Right atrium auricular region (tissue), 2 donors: ENCODE measurements at places on chromosomes 11 and 22. TPM values are rescaled to one million over a fixed set of nuclear protein-coding genes. Genes with fewer than 3 reads are reported as not detected.
A peak's percentile ranks its signal among the peaks of the same experiment; 100 is the strongest.

CBLIF gene
- not detected for total RNA-seq

DNA sequence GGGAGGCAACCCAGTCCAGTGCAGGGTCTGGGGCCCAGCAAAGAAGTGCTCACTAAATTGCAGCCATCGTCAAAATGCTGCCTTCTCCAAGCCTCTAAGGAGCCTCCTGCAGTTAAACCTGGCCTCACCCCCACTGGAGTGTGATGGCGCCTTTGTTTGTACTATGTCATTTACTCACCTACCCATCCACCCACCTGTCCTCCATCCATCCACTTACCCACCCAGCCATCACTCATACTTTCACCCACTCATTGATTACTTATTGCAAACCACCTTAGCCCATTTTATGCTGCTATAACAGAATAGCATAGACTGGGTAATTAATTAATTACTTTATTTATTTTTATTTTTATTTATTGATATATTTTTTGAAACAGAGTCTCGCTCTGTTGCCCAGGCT, 28.8 kb upstream of the PPFIA1 start:
- H3K27me3 ChIP-seq = no peaks in the 10 kb centered on the region
- H3K4me3 ChIP-seq = no peak overlapping the region
- no peak overlapping the region for H3K27ac ChIP-seq
- no peaks in the 10 kb centered on the region for H3K4me1 ChIP-seq
- DNase-seq = no peak

EFCAB6 gene
- 1.5 TPM for total RNA-seq

- H3K27me3 ChIP-seq = no peaks in the 10 kb centered on the region
- H3K4me1 ChIP-seq = no peaks in the 10 kb centered on the region
- DNase-seq = no peak
- no peak overlapping the region for H3K4me3 ChIP-seq
- no peaks in the 10 kb centered on the region for H3K36me3 ChIP-seq
- H3K27ac ChIP-seq = no peak overlapping the region
Observed at GRCh38 chr11:114832532-114833125, 154.3 kb downstream of the NXPE2 start.

DNA sequence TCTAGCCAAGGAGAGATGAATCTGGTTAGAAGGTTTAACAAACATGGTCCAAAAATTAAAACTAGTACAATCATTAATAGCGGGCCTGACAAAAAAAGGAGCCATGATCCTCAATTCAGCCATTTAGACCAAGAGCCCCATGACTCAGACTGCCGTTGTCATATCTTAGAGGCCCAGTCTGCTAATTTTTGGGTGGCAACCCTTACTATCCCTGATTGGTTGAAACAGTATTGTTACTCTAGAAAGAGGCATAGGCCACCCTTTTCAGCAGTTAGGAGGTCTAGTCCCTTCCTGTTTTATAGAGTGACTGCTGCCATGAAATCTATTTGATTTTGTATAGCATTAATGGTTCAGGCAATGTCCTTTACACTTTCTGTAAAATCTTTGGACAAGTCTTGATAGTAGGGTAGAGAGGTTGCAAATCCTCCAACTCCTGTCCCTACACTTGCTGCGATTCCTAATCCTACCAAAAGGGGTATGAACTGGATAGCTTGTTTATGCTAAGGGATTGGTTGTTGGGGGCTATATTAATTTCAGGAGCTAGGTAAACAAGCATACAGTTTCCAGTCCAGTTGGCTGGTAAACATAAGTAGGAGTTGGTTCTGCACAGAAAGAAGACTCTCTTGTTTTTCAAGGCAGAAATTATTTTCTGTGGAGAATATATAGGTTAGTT, 1056.3 kb upstream of the CNTN5 start:
- H3K4me3 ChIP-seq = no peak overlapping the region
- no peaks in the 10 kb centered on the region for H3K27me3 ChIP-seq
- DNase-seq = no peak
- H3K4me1 ChIP-seq = no peaks in the 10 kb centered on the region
- no peaks in the 10 kb centered on the region for H3K36me3 ChIP-seq

- DNase-seq = no peak
- H3K27ac ChIP-seq = no peak overlapping the region
- H3K27me3 ChIP-seq = no peaks in the 10 kb centered on the region
- H3K4me3 ChIP-seq = no peak overlapping the region
Observed at GRCh38 chr11:36238881-36239280, 50.3 kb downstream of the COMMD9 start.

DNA sequence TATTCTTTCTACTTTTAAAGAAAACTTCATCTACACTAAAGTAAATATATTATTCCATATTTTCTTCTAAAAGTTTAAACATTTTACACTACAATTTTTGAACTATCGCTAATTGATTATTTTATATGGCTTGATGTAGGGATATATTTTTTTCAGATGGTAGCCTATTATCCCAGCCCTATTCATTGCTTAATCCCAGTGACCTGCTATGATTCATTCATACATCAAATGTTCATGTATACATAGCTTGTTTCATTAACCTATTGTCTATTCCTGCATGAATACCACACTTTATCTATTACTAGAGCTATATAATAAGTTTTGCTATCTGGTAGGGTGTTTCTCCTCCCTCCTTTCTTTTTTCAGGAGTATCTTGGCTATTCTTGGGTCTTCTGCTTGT, 5.0 kb upstream of the ROBO4 start:
- H3K4me1 ChIP-seq = peaks cover 32% of the 10 kb centered on the region
- no peaks in the 10 kb centered on the region for H3K27me3 ChIP-seq
- no peaks in the 10 kb centered on the region for H3K36me3 ChIP-seq
- H3K4me3 ChIP-seq = no peak overlapping the region

- no peak overlapping the region for H3K27ac ChIP-seq
- DNase-seq = no peak
- no peak overlapping the region for H3K4me3 ChIP-seq
- no peaks in the 10 kb centered on the region for H3K4me1 ChIP-seq
- H3K27me3 ChIP-seq = no peaks in the 10 kb centered on the region
Observed at GRCh38 chr11:69309631-69310280, 15.8 kb downstream of the MYEOV start.

KIRREL3 gene
- 0.51 TPM for total RNA-seq

CHRDL2 gene
- total RNA-seq = 4.2 TPM

GRCh38 chr22:23274146-23274526, 93.8 kb downstream of the BCR start:
- no peak overlapping the region for H3K4me3 ChIP-seq
- H3K36me3 ChIP-seq = peaks cover 29% of the 10 kb centered on the region
- peaks cover 11% of the 10 kb centered on the region for H3K4me1 ChIP-seq
- no peak for DNase-seq
- H3K27ac ChIP-seq = no peak overlapping the region

GAL3ST1 gene
- total RNA-seq = 1.7 TPM

DNA sequence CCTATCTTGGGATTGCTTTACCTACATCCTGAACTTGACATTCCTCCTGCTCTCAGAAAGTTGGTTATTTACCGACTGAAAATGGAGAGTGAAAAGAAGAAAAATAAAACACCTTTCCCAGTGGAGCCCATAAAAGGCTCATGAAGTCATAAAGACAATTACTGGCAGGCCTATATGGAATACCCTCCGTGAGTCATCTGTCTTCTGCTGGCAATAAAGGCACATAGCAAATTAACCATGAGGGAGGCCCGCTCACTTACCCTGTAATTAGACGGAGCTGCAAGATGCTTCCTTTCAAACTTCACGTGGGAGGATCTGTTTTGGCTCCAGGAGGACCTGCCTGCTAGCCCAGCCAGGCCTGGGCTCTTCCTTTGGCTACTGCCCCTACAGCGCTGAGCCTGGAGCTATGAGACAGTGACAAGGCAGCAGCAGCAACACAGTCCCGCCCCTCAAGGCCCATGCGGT, 540.4 kb downstream of the BUD13 start:
- no peak overlapping the region for H3K4me3 ChIP-seq
- peaks cover 3% of the 10 kb centered on the region for H3K4me1 ChIP-seq
- H3K27me3 ChIP-seq = no peaks in the 10 kb centered on the region
- DNase-seq = no peak
- H3K27ac ChIP-seq = no peak overlapping the region
- H3K36me3 ChIP-seq = no peaks in the 10 kb centered on the region

DNA sequence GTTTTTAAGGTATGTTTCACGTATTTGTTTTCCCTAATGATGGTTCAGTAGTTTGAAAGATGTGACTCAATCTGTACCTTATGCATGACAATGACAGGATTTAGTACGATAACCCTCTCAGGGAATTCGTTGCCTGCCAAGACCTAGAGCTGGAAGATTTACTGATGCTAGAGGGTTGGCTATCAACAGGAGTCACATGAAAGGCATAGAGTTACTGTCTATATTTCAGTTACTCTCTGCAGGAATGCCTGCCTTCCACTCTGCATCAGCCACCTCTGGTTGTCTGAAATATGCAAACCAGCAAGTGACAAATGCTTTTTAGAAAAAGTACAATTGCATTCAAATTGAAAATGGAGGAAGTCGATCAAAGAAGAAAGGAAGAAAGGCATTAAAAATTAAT, 276.3 kb upstream of the RAG2 start:
- no peaks in the 10 kb centered on the region for H3K36me3 ChIP-seq
- H3K4me1 ChIP-seq = no peaks in the 10 kb centered on the region
- no peak overlapping the region for H3K4me3 ChIP-seq
- H3K27me3 ChIP-seq = no peaks in the 10 kb centered on the region
- DNase-seq = no peak

- no peak overlapping the region for H3K4me3 ChIP-seq
- peaks cover 9% of the 10 kb centered on the region for H3K4me1 ChIP-seq
- no peaks in the 10 kb centered on the region for H3K36me3 ChIP-seq
Observed at GRCh38 chr11:34658071-34659015, 37.5 kb downstream of the EHF start.

GAB4 gene
- total RNA-seq = not detected

DNA sequence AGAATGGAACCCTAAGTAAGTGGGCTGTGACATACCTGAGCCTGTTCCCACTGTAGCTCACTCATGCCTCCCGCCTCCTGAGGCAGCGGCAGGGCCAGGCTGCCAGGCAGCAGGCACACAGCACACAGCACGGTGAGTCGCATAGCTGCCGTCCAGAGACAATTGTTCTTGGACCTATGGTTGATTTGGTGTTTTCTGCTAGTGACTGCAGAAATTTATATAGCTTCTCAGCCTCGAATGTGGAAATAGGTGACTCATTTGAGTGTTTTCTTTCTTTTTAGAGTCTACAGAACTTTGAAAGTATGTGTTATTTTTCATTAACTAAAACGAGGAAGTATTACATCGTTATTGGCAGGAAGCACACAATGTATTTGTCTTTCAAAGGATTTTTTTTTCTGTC, at the start of gene MMP7:
Gene MMP7, minus strand, starts transcription at position 190 of the 400 bp plus-strand sequence. Its CDS starts 47 bp downstream, at position 143.
- H3K4me1 ChIP-seq = no peaks in the 10 kb centered on the region
- no peaks in the 10 kb centered on the region for H3K27me3 ChIP-seq
- no peaks in the 10 kb centered on the region for H3K36me3 ChIP-seq
- no peak for DNase-seq
- no peak within 1 kb of the TSS for H3K4me3 ChIP-seq

DRD4 gene
- total RNA-seq = not detected

GRCh38 chr11:132187814-132188213, 817.4 kb downstream of the NTM start:
- no peak overlapping the region for H3K27ac ChIP-seq
- DNase-seq = no peak
- no peaks in the 10 kb centered on the region for H3K36me3 ChIP-seq
- H3K4me3 ChIP-seq = no peak overlapping the region

GRCh38 chr22:47064016-47064415, 301.6 kb downstream of the TBC1D22A start:
- no peak for DNase-seq
- H3K4me1 ChIP-seq = no peaks in the 10 kb centered on the region
- no peak overlapping the region for H3K27ac ChIP-seq
- H3K4me3 ChIP-seq = no peak overlapping the region

GRCh38 chr22:39806109-39806508, 87.5 kb downstream of the ENTHD1 start:
- DNase-seq = no peak
- H3K36me3 ChIP-seq = no peaks in the 10 kb centered on the region
- H3K4me1 ChIP-seq = no peaks in the 10 kb centered on the region
- no peaks in the 10 kb centered on the region for H3K27me3 ChIP-seq

NEU3 gene
- 3.0 TPM for total RNA-seq

- H3K36me3 ChIP-seq = no peaks in the 10 kb centered on the region
- peak overlapping the region; percentile 76 for H3K27ac ChIP-seq
- no peaks in the 10 kb centered on the region for H3K27me3 ChIP-seq
- peaks cover 41% of the 10 kb centered on the region for H3K4me1 ChIP-seq
- no peak overlapping the region for H3K4me3 ChIP-seq
Observed at GRCh38 chr11:117816151-117816741, 8.3 kb downstream of the FXYD2 start.

CDC42EP1 gene
- total RNA-seq = 20.7 TPM

ALX4 gene
- total RNA-seq = not detected

MAJIN gene
- total RNA-seq = not detected

GRCh38 chr22:22348127-22348814, 103.7 kb downstream of the VPREB1 start:
- H3K4me3 ChIP-seq = no peak overlapping the region
- no peaks in the 10 kb centered on the region for H3K4me1 ChIP-seq
- no peak for DNase-seq
- no peak overlapping the region for H3K27ac ChIP-seq
- H3K36me3 ChIP-seq = no peaks in the 10 kb centered on the region

KRTAP5-7 gene
- total RNA-seq = not detected

CNGA4 gene
- total RNA-seq = not detected

DNA sequence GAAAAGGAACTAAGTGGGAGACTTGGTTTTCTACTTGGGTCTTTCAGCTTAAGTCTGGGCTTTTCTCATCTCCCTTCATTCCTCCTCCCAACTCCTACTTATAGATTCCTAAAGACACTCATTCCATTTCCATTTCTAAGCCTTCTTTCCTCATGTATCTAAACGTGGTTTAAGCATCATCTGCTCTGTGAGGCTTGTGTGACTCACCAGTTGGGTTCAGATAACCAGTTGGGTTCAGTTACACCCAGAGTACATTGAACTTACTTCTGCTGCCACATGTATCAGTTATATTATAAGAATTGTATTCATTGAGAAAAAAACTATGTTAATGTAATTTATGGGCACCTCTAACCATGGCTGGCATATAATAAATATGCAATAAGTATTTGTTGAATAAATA, 831.2 kb upstream of the CCDC90B start:
- H3K27me3 ChIP-seq = no peaks in the 10 kb centered on the region
- no peak overlapping the region for H3K27ac ChIP-seq
- no peaks in the 10 kb centered on the region for H3K36me3 ChIP-seq
- no peak for DNase-seq
- no peak overlapping the region for H3K4me3 ChIP-seq

DNA sequence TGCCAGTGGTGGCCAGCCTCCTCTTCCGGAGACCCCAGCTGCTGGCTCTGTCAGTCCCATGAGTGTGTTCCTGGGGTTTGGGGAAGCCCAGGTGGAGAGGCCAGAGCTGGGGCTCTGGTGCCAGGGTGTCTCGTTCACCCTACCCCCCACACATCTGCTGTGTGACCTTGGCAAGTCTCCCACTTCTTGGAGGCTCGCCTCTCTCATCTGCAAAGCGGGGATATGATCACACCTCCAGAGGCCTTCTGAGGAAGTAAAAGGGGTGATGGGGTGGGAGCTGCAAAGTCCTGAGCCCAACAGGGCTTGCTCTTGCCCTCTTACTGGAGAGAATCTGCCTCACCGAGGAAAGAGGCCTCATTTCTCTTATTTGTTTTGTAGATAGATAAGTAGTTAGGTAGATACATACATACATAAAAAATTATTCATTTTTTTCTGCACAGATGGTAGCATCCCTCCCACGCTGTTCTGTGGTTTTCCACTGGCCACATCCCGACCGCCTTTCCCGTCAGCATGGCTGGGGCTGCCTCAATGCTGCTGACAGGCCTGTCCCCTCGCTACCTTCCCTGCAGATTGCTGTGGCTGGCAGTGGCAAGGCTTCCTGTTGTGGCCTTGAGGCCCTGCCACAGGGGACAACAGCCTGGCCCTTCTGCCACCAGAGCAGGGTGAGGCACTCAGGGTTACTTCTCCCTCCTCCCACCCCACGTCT, 23.9 kb downstream of the MYO7A start:
- H3K27ac ChIP-seq = no peak overlapping the region
- no peaks in the 10 kb centered on the region for H3K27me3 ChIP-seq
- H3K36me3 ChIP-seq = no peaks in the 10 kb centered on the region
- no peak for DNase-seq
- no peak overlapping the region for H3K4me3 ChIP-seq

PDE3B gene
- total RNA-seq = 15.3 TPM
